GOT3 (cell line): ENCODE measurements at places on chromosomes 11 and 22.

GRCh38 chr11:70415191-70415590, 16.9 kb downstream of the CTTN start:
- no peak for DNase-seq

DNA sequence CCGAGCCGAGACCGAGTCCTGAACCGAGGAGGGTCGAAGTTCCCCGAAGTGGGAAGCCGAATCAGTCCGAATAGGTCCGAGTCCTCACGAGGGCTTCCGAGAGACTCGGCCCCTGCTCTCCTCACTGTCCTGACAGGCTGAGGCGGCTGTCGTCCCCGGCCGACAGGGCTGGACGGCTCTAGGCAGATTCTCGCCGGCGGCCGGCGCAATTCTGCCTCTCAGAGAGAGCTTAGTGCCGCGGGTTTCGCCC, 191 bp upstream of the DEAF1 start:
- DNase-seq: no peak

- no peak for DNase-seq
Measured at GRCh38 chr11:109808569-109808968, 284.6 kb upstream of the ZC3H12C start.

- DNase-seq: no peak
Measured at GRCh38 chr11:59009661-59010060, 70.4 kb downstream of the GLYATL1 start.

DNA sequence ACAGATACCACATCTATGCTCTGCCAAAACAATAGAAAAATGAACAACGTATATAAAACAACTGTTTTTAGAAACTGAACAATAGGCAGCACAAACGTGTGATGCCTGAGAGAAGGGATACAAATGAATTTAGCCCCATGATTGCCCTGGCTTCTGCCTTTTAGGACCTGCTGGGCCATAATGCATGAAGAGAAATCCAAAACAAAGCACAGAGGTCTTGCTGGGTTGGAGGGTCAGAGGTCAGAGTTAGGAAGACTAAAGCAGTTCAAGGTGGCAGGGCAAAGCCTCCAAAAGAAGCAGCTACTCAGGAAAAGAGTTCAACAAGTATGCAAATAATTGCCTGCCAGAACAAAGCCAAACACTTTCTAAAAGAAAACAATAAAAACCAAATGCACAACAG, 138.5 kb downstream of the TTC28 start:
- no peak for DNase-seq

DNA sequence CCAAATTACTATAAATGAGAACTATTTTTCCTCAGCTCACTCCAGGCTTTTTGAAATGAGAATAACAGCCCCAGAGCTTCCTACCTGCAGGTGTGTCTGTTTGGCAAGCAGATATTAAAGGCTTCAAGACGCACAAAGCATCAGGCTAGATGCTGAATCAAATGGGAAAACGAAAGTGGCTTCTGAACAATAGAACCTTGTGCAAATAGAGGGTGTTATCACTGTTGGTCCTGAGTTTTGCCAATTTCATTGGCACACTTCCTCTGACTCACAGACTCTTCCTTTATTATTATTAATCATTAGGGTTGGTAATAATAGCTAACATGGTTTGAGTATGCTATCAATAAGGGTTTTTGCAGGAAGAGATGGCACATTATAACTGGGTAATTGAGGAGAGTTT, 13.4 kb downstream of the SYT13 start:
- DNase-seq: no peak

DNA sequence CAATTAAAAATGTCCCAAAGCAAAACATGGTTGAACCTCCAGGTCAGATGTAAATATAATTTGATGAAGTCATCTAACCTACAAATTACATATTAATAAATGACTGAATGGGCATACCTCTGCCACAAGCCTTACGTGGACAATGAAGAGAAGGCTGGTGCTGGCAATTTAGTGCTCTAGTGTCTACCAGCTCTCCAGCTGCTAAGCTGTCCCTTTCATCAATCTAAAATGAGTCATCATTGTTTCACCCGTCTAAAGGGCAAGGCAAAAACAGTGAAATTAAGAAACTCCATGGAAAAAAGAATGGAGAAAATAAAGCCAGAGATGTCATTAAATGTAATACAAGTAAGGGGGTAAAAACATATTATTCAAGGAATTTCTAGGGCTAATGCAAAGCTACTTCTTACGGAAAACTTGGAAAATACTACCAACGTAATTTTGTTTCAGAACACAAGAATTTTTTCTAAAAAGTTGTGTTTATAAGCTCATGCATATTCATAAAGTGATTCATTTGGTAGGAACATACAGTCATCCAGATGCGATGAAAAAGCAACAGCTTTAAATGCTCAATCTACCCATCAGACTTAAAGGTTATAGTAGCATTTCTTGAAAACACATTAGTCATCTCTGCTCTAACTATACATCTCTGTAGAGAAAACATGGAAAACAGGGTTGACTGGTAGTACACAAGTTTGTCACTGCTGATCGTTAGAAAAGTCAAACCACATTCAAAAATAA, 71.5 kb downstream of the SIK3 start:
- DNase-seq: no peak

DNA sequence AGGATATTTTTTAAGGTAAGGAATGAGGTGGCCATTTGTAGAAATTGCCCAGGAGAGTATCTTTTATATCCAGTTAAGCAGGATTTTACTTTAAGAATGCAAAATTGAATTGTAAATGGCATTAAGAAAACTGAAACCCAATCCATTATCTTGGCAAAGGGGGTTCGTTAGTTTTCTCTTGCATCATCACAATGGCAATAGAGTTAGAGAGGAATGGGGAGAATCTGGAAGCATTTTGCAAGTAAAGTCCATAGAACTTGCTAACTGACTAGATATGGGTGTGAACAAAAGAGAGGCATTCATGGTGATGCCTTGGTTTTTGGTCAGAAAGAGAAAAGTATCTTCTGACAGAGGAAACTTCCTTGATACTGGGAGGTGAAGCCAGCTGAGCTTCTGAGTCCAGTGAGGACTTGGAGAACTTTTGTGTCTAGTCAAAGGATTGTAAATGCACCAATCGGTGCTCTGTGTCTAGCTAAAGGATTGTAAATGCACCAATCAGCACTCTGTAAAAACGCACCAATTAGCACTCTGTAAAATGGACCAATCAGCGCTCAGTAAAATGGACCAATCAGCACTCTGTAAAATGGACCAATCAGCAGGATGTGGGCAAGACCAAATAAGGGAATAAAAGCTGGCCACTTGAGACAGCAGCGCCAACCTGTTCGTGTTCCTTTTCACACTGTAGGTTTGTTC, 3.6 kb upstream of the CCDC117 start:
- DNase-seq: no peak

- DNase-seq: no peak
Measured at GRCh38 chr11:14414470-14415461, 55.8 kb upstream of the RRAS2 start.

- DNase-seq: no peak
Measured at GRCh38 chr11:112864672-112865071, 96.5 kb upstream of the NCAM1 start.

- no peak for DNase-seq
Measured at GRCh38 chr22:39176143-39176713, 23.7 kb upstream of the CBX7 start.

GRCh38 chr22:23696326-23696851, 5.6 kb downstream of the RGL4 start:
- DNase-seq: no peak

GRCh38 chr11:30045921-30046577, 29.2 kb upstream of the KCNA4 start:
- no peak for DNase-seq

- DNase-seq: no peak
Measured at GRCh38 chr11:76062733-76063132, 143.6 kb downstream of the WNT11 start.

DNA sequence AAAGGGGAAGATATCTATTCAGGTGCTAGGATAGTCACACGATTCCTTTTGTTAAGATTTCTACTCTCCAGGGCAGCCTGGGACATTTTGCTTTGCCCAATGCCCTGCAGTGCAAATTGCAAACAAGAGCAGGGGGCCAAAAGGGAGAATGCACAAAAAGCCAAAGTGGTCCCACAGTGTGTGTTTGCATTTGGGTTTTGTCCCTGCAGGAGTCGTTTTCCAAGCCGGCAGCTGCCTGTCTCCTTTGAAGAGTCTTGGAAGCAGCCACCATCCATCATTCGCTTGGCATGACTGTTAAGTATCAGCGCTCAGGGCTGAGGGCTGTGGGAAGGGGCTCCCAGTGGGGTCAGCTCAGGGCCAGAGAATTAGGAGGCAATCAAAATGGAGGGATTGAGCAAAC, 184.7 kb downstream of the MIAT start:
- no peak for DNase-seq

- DNase-seq: no peak
Measured at GRCh38 chr11:117989351-117990102, 3.3 kb downstream of the IL10RA start.

DNA sequence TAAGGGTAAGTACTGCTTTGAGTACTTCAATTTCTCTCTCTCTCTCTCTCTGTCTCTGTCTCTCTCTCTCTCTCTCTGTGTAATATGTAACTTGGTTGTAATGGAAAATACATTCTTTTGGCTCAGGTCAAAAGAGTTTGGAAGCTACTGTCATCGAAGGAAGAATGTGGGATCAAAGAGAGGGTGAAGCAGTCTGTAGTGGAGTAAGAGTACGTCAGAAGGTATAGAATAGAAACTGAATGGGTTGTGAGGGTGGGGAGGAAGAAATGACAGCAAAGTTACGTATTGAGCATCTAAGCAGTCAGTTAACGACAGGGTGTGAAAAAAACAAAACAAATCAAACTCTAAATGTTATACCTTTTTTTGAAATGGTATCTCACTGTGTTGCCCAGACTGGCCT, 10.0 kb downstream of the NCAM1 start:
- no peak for DNase-seq

- DNase-seq: no peak
Measured at GRCh38 chr11:25899617-25900160, 432.2 kb upstream of the ANO3 start.

DNA sequence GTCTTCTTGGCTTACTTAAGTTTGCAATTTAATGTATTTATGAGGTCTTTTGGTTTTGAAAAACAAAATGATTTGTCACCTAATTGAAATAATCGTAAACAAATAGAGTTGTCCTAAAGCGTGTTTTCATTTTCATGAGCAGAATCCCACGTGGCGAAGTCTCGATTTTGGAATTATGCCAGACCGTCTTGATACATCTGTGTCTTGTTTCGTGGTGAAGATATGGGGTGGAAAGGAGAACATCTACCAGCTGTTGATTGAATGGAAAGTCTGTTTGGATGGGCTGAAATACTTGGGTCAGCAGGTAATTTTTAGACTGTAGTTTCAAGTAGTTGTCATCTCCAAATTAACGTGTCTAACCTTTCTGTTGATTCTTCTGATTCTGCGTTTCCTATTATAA, 64.7 kb downstream of the UVRAG start:
- no peak for DNase-seq

DNA sequence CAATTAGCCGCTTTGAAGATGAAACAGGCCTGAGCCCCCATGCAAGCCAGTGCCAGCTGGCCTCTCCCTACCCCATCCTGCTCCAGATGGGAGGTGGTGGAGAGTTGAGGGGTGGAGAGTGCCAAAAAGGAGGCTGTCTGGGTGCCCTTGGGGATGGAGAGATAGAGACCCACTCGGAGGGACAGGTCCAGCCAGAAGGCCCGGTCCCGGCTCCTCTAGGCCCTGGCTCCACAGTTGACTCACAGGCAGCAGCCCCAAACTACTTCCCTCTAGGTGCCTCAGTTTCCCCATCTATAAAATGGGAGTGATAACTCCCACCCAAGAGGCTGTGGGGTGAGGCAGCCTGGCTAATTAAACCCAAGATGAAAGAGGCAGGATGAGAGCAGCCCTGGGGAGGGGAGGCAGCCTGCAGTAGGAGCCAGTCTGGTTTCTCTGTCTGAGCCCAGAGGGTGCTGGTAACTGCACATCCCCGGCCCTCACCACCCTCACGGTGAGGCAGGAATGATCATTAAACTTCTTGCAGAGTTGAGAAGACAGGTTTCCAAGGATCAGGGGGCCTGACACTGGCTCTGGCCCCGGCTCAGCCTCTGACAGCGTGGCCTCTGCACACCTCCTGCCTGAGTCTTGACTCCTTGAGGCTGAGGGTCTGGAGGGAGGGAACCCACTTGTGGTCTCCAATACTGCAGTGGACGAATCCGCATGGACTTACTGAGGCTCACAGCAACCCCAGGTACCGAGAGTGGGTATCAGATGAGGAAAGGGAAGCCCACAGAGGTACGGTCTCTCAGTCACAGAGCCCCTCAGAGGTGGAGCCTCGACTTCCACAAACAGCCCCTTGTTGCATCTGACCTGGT, 1.4 kb upstream of the AP5B1 start:
- no peak for DNase-seq

DNA sequence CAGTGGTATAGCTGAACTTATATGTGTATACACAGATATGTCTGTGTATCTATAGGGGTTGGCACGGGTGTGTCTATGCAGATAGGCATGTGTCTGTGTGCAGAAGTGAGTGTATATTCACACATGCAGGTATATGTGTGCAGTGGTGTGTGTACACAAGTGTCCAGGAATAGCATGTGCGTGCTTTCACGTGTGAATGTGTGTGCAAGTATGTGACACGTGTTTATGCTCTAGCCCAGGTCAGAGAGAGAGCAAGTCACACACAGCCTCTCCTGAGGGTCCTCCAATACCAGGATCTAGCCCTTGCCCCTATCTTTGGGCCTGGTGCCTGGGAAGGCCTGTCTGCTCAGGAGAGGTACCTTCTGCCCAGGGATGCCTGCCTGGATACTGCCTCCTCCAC, 26.3 kb downstream of the PDE2A start:
- DNase-seq: no peak

DNA sequence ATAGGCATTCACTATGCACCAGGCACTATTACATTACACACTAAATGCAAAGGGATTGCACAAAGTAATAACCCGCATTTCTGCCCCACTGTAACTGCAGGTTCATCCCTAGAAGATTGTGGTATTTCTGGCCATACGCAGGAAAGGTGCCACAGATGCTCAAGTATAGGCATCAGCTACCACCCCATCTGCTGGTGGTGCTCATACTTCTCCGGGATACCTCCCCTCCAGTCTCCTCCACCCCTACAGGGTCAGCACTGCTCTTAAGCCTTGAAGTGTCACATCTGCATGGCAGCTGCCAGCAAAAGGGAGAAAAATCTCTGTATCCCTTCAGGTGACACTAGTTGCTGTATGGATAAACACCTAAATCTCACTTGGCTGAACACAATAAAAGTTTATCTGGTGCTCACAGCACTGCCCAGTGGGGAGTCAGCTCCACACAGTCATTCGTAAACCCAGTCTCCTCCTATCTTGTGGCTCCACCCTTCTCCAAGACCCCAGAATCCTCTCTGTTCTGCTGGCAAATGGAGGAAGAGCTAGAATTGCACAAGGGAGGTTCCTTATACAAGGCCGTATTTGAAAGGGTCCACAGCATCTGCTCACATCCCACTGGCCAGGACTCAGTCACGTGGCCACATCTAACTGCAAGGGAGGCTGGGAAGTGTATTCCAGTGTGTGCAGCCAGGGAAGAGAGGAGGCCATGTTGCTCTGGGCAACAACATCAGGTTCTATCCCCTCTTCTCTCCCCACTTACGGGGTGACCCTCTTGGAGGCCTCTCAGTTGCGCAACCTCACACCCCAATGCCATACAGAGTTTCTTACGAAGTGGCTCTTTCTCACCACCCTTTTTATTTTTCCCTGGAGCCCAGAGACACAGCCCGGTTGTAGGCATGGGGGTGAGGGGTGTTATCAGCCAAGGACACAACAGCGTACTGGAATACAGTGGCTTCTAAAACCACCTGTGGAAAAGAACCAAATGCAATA, 114.7 kb downstream of the BUD13 start:
- no peak for DNase-seq

- DNase-seq: no peak
Measured at GRCh38 chr11:100922121-100922520, 207.5 kb downstream of the PGR start.

- no peak for DNase-seq
Measured at GRCh38 chr11:105296806-105297205, 157.2 kb upstream of the CARD18 start.
